Stimulated activated CD8-positive, alpha-beta memory T cell treated with anti-CD3 and anti-CD28 coated beads, Interleukin-15, amount 100 ng/mL, for 24 hours (primary cell): ENCODE measurements at places on chromosomes 7 and 10.

DNA sequence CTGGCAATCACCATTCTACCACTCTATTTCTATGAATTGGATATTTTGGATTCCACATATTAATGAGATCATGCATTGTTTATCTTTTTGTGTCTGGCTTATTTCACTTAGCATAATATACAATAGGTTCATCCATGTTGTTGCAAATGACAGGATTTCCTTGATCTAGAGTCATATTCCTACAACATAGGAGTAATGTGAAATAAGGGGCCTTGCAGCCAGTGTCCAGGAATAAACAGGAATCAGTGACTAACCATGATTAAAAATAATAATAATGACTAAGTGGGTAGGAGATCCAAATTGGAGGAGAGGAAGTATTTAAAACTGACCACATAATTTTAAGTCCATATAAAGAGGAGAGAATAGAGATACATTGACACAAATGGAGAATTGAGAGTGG lies 49.9 kb downstream of the SCIN start:
- no peak for DNase-seq

DNA sequence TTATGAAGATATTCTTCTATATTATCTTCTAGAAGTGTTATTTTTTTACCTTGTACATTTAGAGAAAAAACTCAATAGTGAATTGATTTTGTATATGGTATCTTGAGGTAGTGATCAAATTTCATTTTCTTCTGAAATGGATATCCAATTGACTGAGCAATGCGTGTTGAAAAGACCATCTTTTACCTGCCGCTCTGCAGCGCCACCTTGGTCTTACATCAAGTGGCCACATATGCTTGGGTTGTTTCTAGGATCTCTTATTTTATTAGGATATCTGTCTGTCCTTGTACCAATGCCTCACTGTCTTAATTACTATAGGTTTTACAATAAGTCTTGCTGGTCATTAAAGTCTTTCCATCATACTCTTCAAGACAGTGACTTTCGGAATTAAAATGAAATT lies 53.0 kb downstream of the CUL2 start:
- no peak for DNase-seq

DNA sequence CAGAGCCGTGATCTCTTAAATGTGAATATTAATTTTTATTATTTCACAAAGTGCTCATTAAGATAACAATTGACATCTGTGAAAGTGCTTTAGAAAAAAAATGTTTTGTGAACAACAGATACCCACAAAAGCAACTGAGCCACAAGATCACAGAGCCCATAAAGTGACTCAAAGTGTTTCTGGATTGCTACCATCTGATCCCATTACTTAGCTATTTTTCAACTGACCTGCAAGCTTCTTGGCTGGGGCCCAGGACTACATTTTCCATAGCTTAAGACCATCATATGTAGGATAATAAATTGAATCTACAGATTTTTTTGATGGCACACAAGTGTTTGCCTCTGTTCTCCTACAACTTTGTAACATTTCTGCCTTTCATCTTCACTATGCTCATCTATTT lies 674.4 kb downstream of the PHTF2 start:
- no peak for DNase-seq

DNA sequence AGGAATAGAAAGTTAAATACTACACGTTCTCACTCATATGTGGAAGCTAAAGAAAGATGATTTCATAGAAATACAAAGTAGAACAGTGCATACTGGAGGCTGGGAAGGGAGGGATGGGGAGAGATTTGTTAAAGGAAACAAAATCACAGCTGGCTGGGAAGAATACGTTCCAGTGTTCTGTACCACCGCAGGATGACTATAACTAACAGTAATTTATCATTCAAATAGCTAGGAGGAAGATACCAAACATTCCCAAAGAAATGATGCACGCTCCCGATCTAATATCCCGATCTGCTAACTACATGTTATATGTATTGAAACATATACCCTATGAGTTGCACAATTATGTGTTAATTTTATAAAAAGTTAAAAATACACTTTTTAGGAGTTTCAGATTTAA lies 162.3 kb downstream of the ZMYND11 start:
- DNase-seq: no peak

GRCh38 chr7:131166066-131166465 lies 161.6 kb upstream of the MKLN1 start:
- no peak for DNase-seq

- no peak for DNase-seq
These were observed 115.9 kb downstream of the VIPR2 start for GRCh38 chr7:159028508-159029401.

DNA sequence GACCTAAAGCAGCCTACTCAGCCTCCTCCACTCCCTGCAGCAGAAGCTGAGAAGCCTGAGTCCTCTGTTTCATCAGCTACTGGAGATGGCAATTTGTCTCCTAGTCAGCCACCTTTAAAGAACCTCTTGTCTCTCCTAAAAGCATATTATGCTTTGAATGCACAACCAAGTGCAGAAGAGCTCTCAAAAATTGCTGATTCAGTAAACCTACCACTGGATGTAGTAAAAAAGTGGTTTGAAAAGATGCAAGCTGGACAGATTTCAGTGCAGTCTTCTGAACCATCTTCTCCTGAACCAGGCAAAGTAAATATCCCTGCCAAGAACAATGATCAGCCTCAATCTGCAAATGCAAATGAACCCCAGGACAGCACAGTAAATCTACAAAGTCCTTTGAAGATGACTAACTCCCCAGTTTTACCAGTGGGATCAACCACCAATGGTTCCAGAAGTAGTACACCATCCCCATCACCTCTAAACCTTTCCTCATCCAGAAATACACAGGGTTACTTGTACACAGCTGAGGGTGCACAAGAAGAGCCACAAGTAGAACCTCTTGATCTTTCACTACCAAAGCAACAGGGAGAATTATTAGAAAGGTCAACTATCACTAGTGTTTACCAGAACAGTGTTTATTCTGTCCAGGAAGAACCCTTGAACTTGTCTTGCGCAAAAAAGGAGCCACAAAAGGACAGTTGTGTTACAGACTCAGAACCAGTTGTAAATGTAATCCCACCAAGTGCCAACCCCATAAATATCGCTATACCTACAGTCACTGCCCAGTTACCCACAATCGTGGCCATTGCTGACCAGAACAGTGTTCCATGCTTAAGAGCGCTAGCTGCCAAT lies 202.2 kb downstream of the ZEB1 start:
- no peak for DNase-seq

DNA sequence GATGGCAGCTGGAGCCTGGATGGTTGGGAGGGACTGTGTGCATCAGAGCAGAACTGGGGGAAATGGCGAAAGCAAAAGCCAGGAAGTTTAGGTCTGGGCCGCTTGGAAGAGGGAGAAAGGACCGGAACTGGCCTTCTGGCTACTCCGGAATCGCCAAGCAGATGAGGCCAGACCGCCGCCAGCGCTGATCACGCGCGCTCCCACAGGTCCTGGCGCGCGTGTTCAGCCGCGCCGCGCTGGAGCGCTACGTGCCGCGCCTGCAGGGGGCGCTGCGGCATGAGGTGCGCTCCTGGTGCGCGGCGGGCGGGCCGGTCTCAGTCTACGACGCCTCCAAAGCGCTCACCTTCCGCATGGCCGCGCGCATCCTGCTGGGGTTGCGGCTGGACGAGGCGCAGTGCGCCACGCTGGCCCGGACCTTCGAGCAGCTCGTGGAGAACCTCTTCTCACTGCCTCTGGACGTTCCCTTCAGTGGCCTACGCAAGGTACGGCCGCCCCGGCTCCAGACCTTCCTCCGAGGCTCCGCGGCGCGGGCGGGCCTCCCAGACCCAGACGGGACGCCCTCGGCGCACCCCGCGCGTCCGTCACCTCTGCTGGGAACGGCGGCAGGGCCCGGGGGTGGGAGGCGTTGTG lies 2.0 kb downstream of the CYP26C1 start:
- DNase-seq: no peak

DNA sequence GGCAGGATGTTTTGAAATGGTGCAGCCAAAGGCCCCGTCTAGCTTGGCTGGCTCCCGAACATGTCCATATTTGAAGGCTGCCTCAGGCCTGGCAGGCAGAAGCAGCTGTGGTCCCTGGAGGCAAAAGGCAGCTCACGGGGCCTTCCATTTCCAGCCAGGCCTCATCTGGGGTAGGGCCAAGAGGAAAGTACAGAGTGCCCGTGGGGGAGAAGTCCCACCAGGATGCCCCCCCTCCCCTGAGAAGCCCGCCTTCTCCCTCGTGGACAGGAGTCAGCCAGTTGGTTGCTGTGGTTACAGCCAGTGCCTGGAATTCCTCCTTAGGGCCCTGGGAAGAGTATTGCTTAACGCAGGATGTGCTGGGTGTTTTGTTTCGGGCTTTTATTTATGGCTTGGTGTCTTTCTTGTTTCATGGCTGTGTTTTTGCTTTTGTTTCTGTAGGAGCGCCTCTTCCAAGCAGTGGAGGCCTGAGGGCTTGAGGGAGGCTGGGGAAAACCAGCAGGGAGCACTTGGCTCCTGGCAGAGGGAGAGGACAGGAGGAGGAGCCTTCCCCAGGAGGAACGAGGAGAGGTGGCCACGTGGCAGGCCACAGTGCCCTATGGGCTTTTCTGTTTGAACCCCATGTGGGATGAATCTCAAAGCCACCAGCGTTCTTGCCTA lies 45.4 kb downstream of the CHST3 start:
- DNase-seq: no peak

DNA sequence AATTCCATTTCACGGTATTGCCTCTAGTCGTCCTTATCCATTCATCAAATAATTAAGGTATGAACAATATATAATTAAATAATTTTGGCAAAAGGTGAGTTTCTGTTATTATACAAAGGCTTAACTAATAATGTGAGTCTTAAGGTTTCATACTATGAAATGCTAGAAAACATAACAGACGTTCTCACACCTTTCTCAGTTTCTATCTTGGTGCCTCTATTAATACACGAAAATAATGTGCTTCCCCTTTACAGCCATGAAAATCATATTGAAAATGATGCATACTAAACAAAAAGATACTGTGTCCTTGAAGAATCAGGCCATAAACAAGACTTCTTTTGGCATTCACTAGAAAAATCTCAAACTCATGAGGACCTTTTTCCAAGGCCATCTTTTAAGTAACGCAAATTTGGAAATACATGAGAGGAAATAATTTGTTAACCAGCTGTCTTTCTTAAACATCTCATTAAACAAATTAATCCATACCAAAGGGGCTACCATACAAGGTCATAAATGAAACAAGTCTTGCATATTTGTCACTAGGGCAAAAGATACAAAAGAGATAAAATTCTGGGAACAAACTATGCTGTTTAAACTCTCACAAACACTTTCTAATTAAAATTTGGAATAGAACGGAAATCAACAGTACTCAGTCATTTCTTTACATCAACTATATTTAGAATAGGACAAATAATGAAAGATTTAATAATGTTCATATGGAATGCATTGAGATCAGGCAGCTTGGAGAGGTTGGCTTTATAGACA lies 53.9 kb upstream of the CAV2 start:
- no peak for DNase-seq

GRCh38 chr7:39891894-39892293 lies 58.2 kb upstream of the CDK13 start:
- DNase-seq: no peak

- no peak for DNase-seq
These were observed 219.2 kb downstream of the CCSER2 start for GRCh38 chr10:84547616-84548015.

- DNase-seq: no peak
These were observed 174.7 kb upstream of the GRB10 start for GRCh38 chr7:50957431-50957830.

DNA sequence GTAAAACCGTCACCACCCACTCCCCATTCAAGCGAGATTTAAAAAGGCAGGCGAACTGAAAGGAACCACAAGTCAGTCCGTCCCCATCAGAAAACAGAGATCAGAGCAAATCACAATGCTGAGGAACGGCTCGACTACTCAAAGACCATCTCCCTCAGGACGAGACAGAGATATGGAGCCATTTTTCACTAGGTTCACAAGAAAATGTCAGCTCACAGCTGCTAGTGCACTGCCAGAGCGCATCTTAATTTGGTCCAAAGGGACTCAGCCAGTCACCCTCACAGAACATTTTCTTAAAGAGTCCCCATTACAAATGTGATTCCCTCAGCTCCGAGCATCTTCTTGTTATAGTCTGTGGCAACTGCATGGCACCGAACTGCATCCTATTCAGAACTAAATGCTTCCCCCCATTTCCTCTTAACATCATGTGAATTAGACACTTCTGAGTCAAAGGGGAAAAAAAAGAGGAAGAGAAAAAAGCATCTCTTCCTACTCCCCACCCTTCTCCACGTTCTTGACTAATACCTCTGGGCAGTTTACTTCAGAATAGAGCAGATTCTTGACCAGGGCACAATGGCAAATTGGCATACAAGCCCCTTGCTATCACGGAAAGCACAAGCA lies 683.9 kb downstream of the MAGI2 start:
- DNase-seq: no peak

- DNase-seq: no peak
These were observed 347.7 kb upstream of the MKI67 start for GRCh38 chr10:128473911-128474310.

- no peak for DNase-seq
These were observed 4.0 kb downstream of the ARHGAP22 start for GRCh38 chr10:48600645-48601505.

GRCh38 chr7:15678653-15679052 lies 7.8 kb downstream of the MEOX2 start:
- DNase-seq: no peak

- no peak for DNase-seq
These were observed 3.7 kb upstream of the LDB3 start for GRCh38 chr10:86664341-86665217.

GRCh38 chr10:61798713-61799112 lies 102.8 kb upstream of the ARID5B start:
- no peak for DNase-seq

DNA sequence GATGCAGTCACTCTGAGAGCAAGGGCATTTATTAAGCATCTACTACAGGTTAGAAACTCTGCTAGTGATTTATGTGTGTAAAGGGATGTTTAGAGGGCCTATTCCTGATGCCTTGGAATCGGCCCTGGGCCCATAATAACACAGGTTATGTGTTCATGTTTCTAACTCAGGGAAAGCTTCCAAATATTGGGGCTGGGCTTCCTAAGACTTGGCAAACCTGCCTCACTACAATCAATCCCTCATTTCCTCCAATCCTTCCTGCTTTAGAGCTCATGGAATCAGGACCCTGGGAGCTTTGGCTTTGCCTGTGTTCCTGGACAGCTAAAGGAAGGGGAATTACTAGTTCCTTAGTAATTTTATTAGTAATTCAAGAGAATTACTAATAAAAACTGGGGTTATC lies 148.8 kb downstream of the HIBADH start:
- no peak for DNase-seq

DNA sequence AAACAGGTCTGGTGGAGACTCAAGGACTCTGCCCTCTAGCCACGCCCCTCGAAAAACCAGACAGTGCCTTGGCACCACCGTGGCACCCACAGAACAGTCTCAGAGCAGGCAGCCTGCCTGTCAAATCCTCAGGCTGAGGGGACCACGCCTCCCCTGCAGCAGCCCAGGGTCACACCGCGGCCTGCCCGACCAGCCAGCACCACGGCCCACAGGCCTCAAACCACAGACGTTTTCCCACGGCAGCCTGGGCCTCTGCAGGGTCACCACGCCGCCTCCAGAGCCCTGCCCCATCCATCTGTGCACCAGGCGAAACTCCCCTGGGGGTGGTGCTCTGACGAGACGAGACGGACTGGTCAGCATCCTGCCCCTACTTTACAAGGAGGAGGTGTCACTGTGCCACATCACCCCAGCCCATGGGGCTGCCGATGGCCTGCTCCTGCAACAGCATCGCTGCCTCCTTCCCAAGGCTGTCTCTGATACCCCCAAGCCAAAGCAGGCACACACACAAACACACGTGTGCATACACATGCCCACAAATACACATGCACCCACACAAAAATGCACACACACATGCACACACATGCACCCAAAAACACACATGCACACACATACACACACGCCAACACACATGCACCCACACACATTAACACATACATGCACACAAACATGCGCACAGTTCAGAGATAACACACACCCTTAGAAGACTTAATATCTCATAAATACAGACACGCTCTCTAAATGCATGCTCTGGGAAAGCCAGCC lies 24.6 kb downstream of the PAPOLB start:
- no peak for DNase-seq
